ENCODE measurements at places on chromosomes 3 and 15. TPM values are rescaled to one million over a fixed set of nuclear protein-coding genes. Genes with fewer than 3 reads are reported as not detected.

MEX3B gene
- polyA plus RNA-seq = not detected

CHRNA7 gene
- polyA plus RNA-seq = not detected

PCSK6 gene
- 0.97 TPM for polyA plus RNA-seq

TUSC7 gene
- not detected for polyA plus RNA-seq

HRH1 gene
- polyA plus RNA-seq = not detected

KBTBD13 gene
- not detected for polyA plus RNA-seq

ESYT3 gene
- polyA plus RNA-seq = not detected

SPRED1 gene
- not detected for polyA plus RNA-seq

ZNF609 gene
- polyA plus RNA-seq = 3.4 TPM

RETNLB gene
- not detected for polyA plus RNA-seq

XCR1 gene
- not detected for polyA plus RNA-seq

GRK7 gene
- not detected for polyA plus RNA-seq

GATM gene
- polyA plus RNA-seq = 9.8 TPM

CAMP gene
- polyA plus RNA-seq = not detected

BRPF1 gene
- polyA plus RNA-seq = 9.0 TPM

BOC gene
- not detected for polyA plus RNA-seq

EXD1 gene
- polyA plus RNA-seq = not detected

BUB1B gene
- polyA plus RNA-seq = 1.9 TPM

MRPL46 gene
- 35.2 TPM for polyA plus RNA-seq

C2CD4A gene
- not detected for polyA plus RNA-seq

FBXO22 gene
- 17.9 TPM for polyA plus RNA-seq

ILDR1 gene
- 1.3 TPM for polyA plus RNA-seq

CCNB2 gene
- not detected for polyA plus RNA-seq

SNTN gene
- not detected for polyA plus RNA-seq

All from naive B cell (primary cell).